ENCODE measurements at places on chromosomes 1 and 21.

- DNase-seq: no peak
Measured at GRCh38 chr1:185539277-185539943, 194.8 kb upstream of the HMCN1 start.

- no peak for DNase-seq
Measured at GRCh38 chr1:225880222-225880588, 2.0 kb downstream of the TMEM63A start.

- DNase-seq: no peak
Measured at GRCh38 chr1:200512191-200512590, 102.4 kb upstream of the ZNF281 start.

DNA sequence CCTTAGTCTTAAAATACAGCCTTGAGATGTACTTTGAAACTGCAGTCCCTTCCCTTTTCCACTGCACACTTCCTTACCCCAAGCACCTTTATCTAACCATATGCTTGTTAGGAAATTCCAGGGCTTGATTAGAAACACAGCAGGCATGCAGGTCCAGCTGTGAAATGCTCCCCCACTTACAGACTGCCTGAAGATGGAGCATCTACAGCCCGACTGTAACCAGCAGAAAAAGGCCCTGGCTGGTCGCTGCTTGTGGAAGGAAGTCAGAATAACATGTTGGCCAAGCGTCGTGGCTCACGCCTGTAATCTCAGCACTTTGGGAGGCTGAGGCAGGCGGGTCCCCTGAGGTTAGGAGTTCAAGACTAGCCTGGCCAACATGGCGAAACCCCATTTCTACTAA is 37.2 kb downstream of the VN1R5 start:
- no peak for DNase-seq

DNA sequence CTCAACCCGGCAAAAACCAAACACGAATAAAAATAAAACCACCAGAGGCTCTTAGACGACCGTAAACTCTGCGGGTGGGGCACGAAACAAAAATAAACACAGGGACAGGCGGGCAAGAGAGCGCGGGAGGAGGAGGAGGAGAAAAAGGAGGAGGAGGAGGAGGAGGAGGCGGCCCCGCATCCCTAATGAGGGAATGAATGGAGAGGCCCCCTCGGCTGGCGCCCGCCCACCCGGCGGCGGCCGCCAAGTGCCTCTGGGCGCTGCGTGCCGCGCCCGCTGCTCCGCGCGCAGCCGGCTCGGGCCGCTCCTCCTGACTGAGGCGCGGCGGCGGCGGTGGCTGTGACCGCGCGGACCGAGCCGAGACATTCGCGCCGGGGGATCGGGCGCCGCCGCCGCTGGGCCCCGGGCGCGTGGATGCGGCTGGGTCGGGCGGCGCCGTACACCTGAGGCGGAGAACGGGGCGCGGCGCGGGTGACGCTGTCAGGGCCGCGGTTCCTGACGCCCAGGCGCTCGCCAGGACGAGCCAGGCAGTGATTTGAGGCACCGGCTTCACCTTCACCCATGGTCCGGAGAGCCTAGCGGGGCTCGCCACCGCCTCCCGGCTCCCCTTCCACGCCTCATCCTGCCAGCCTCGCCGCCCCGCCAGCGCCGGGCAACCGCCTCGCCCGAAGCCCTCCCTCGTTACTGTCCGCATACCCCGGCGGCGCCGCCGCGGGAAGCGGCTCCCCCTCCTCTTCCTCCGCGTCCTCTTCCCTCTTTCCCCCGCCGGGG is at the start of gene MARK1:
Gene MARK1, plus strand, starts transcription at position 229 of the 771 bp plus-strand sequence. CDS start 687 bp downstream, outside the sequence.
- no peak for DNase-seq

DNA sequence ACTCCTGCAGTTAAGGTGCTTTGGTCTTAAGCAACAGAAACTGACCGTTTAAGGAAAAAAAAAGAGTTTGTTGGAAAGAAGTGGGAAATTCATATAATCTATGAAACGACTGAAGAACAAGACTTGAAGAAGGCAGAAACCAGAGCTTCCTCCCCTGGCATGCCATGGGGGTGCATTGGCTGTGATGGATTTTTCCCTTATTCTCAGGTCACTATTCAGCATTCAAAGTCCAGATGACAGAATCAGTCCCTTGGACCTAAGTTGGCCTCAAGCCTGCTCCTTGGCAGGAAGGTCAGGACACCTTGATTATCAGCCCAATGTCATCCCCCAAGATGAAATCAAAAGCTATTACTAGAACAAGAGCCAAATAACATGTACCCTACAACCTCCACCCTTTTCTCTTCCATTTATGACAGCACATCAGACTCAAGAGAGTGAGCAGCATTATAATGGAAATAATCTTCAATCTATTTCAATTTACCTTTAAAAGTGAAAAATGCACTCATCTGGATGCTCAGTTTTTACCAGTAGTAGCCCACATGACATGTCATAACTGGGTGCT is 15.8 kb upstream of the TMEM9 start:
- no peak for DNase-seq

DNA sequence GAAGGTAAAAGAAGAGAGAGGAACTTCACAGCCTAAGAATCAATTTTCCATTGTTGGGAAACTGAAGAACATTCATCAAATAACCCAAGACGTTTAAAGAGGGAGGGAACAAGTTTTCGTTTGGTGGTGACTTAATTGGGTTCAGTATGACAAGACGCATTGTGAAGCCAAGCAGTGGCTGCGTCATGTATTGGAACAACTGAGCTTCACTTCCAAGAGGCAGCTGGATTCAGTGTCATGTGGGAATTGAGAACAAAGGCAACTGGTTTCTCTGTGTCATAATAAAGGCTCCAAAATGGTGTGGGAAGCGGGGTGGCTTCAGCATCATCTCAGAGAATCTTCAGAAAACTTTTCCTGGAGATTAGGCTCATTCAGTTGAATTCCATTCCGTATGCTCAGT is 29.8 kb upstream of the RC3H1 start:
- DNase-seq: no peak

DNA sequence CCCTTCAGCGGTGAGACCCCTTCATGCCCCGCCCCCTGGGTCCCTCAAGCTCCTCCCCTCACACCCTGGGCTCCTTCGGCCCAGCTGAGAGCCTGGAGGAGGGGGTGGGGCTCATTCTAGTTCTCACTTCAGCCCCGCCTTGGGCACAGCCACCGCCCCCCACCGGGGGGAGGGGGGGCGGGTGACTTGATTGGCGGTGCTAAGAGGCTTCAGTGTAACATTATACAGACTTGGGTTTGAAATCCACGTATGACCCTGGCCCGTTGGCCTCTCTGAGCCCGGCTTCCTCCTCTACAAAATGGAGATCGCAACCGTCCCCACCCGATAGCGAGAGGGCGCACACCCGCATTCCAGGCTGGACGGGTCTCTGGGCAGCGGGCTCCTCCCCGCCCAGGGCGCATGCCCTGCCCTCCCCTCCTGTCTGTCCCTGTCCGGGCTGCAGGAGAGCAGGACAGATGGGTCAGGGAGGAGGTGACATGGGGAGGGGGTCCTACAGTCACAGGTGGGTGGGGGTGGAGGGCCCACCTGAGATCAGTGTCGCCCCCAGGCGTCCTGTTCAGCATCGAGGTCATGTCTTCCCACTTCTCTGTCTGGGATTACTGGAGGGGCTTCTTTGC is 5.1 kb downstream of the CLCNKB start:
- no peak for DNase-seq

GRCh38 chr1:156367383-156368156 is 1.4 kb upstream of the RHBG start:
- no peak for DNase-seq

DNA sequence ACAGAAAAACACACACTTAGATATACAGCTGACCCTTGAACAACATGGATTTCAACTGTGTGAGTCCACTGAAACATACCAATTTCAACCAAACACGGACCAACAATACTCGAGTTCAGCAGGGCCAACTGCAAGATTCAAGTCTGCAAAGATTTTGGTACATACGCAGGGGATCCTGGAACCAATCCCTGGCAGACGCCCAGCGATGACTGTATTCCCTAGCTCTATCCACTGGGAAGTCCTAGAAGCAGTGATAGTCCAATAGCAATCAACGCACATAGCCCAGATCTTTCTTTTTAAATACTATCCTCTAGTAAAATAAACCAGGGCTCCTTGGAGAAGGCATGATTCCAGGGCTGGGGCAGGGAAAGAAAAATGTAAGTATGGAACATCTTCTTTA is 9.0 kb downstream of the DDX59 start:
- DNase-seq: no peak

DNA sequence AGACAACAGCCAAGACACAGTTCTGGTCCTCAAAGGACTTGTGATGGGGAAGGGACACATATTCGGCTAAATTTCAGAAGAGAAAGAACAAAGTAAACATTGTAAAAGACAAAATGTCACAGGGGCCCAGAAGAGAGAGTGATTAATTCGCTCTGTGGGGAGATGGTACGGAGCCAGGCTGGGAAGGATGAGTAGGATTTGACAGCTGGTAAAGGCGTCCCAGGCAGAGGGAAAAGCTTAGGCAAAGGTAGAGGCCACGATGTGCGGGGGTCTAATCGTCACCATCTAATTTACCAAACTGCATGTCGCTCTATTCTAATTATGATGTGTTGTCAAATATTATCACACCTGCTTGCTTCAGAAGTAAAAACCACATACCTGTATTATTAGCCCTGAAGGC is 17.3 kb upstream of the EFNA1 start:
- no peak for DNase-seq

GRCh38 chr1:20932437-20932977 is 145.4 kb upstream of the HP1BP3 start:
- no peak for DNase-seq

DNA sequence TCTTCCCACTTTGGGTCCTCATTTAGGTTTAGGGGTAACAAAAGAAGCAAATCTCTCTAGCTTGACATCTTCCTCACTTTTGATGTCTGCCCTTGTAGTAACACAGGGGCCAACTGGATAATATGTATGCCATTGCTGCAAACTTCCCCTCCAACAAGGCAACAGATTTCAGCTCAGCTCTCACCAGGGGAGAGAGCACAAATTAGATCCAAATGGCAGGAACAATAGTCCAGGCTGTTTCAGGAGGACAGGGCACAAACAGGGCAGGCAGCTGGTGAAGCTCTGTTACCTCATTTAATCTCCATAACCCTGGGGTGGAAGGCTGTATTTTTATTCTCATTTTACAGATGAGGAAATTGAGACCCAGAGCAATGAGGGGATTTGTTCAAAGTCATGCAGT is 4.3 kb upstream of the PIK3R3 start:
- DNase-seq: no peak

DNA sequence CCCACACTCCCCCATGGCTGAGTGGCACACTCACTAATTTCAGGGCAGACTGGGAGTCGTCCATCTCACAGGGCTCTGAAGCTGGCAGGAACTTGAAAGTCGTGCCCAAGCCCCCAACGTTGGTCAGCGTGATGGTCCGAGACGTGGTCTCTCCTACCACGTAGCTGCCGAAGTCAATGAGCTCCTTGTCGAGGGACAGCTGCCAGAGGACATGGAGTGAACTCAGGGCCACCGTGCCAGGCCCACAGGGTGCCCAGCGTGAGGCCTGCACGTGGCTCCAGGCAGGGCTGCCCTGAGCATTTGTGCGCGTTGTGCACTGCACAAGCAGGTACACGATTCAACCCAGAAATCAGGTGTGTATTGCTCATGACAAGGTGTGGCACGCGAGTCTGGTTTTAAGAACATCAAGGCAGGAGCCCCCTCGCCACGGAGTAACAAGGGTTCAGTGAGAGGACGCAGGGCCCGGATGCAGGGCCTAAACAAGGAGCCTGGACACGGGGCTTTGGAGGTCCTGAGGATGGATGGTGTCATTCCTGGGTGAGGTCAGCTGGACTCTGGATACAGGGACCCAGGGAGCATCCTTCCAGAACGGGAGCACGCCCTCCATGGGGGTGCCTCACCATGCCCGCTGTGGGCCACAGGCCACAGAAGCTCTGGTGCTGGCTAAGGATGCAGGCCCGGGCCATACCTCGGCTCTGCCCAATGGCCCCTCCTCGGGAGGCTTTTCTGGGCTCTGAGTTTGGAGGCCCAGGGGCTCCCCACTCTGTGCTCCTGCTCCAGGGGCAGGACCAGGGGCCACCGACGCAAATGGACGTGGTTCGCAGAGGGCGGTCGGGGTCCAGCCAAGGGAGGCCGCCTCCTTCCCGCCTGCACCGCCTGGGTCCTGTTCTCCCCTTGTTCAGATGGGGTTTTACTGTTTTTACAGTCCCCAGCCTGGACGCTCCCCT is 37.8 kb upstream of the TMEM52 start:
- no peak for DNase-seq

DNA sequence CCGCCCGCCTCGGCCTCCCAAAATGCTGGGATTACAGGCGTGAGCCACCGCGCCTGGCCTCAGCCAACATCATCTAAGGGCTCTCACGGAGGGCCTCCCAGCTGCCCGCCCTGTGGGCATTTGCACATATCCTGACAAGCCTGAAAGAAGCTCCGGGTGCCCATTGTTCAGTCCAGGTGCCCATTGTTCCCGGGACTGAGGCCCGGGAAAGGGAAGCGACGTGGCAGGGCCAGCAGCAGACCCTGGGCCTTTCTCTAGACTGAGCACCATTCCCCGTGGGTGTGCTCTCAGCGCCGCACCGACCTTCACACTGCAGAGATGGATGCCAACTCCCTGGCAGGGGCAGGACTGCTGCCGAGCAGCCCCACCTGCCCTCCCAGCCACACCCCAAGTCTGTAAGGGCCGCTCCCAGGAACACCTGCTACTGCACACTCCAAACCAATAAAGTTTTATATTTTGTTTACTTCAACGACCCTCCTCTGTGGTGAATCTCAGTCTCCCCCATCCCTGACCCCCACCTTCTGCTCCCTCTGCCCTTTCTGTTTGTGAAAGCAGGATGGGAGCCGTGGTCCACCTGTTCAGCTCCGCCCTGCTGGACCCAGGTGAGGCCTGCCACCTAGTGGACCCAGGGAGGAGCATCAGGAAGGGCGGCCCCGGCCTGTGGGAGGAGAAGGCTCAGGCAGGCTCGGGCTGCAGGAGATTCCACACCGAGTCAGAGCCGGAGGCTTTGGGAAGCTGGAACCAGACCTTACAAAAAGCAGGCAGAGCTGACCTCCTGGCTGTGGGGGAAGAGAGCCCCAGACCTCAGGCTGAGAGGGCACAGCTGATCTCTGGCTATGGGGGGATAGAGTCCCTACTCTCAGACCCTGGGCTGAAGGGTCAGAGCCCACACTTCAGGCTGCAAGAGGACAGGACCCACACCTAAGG is 1.1 kb upstream of the TMEM82 start:
- DNase-seq: peak; percentile 35

GRCh38 chr1:59767119-59767518 is 47.6 kb upstream of the HOOK1 start:
- no peak for DNase-seq

GRCh38 chr1:15282038-15282437 is 35.0 kb downstream of the FHAD1 start:
- DNase-seq: no peak

- DNase-seq: no peak
Measured at GRCh38 chr1:229023651-229024300, 247.1 kb upstream of the RAB4A start.

DNA sequence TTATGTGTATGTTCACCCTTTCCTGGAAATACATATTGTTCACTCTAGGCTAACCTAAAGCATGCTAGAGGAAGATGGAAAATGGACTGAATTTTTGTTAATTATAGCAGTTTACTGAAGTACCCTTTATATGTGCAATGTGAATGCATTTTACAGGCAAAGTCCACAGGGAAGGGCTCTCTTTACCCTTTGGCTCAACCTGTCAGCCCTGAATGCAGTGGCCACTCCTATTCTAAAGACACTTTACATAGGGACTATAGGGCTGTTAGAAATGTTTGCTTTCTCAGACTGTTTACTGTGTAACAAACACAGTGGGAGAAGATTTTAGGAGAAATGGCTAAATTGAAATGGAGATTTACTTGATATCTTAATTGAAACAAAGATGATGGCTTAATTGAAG is 78.5 kb downstream of the BRINP2 start:
- DNase-seq: no peak

Data from activated CD8-positive, alpha-beta memory T cell treated with anti-CD3 and anti-CD28 coated beads for 4 hours (primary cell).